Stimulated activated CD4-positive, alpha-beta T cell treated with anti-CD3 and anti-CD28 coated beads, Interleukin-1b, Interleukin-23, amount 100 ng/mL, for 24 hours (primary cell): ENCODE measurements at places on chromosomes 2 and 18.

- DNase-seq: no peak
Measured at GRCh38 chr2:220191031-220191430, 563.6 kb downstream of the SLC4A3 start.

GRCh38 chr2:144078106-144078505 is 441.8 kb downstream of the ZEB2 start:
- DNase-seq: no peak

DNA sequence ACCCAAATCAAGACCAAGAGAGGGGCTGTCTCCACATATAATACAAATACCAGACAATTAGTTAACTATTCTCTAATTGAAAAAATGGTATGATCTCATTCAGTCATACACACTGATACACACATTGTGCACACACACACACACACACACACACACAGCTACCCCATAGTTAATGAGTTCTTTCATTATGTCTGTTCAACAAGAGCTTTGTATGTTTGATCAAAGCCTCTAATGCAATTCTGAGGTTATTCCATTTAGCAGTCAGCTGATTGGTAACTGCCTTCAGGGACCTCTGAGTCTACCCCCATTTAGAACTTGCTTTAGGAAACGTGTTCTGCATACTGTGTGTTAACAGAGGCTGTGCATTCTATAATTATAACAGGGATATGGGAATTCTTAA is 741.4 kb upstream of the LRRTM4 start:
- no peak for DNase-seq

DNA sequence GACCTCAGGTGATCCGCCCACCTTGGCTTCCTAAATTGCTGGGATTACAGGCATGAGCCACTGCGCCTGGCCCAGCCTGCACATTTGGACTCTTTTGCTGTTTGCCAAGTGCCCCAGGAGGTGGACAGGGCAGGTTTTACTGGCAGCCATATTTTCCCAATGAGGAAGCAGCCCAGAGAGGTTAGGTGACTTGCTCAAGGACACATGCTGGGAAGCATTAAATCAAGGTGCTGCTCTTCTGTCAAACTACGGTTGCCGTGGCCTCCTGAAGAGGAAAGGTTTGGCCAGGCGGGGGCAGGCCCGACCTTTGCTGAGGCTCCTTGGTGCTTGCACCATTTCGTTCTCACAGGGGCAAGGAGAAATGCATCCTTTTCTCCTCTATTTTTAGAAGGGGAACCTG is 44.0 kb downstream of the DNMT3A start:
- DNase-seq: no peak

GRCh38 chr18:3653851-3654441 is 204.0 kb downstream of the TGIF1 start:
- no peak for DNase-seq

- no peak for DNase-seq
Measured at GRCh38 chr2:179021258-179021657, 28.7 kb downstream of the CCDC141 start.

DNA sequence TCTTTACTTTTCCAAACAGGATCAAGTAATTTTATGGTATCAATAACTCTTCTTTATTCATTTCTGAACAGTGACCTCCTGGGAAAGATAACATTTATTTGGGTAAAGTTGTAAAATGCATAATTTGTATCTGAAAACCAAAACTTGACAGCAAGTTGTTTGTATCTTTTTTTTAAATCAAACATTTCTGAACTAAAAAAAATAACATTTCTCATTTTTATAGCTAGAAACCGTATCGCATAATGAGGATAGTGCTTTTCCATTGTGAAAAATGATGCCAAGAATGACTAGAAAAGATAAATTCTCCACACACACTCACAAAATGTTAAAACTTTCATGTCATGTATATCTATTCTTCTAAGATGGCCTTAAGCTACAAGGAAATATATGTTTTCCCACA is 578.2 kb downstream of the RIT2 start:
- DNase-seq: no peak

GRCh38 chr2:17196380-17196779 is 321.9 kb downstream of the RAD51AP2 start:
- no peak for DNase-seq

GRCh38 chr2:190121971-190122370 is 59.4 kb upstream of the MSTN start:
- no peak for DNase-seq

DNA sequence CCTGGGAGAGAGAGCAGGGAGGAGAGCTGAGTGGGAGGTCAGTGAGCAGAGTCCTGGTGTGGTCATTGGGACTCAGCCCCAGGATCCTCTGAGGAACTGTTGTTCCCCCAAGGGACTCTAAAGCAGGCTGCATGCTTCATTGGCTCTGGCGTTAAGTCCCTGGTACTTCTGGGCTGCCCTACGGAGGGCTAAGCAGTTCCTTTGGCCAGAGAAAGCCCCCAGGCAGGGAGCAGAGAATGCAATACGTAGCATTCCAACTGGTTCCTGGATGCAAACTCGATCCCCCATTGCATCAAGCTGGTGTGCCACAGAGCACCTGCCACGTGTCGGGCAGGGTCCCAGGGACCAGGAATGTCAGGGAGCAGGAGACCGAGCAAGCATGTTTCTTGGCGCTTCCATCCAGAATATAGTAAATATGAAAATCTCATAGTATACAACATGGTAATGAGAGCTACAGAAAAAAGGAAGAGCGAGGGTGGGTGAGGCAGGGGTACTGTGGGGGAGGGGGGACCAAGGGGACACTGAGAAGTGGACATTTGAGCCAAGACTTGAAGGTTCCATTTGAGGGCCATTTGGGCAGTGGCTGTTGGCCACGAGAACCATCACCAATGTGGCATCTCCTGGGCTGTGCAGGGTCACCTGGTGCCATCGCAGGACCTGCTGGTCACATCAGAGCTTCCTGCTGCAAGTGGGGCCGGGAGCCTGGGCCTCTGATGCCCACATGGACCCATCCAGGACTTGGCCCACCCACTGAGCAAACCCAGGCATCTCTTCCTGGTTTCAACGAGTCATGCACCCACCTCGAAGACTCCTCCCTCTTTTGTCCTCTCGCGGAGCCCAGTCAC is 160.4 kb downstream of the ASB1 start:
- DNase-seq: no peak

GRCh38 chr2:127615511-127616166 is 30.3 kb upstream of the GPR17 start:
- no peak for DNase-seq

DNA sequence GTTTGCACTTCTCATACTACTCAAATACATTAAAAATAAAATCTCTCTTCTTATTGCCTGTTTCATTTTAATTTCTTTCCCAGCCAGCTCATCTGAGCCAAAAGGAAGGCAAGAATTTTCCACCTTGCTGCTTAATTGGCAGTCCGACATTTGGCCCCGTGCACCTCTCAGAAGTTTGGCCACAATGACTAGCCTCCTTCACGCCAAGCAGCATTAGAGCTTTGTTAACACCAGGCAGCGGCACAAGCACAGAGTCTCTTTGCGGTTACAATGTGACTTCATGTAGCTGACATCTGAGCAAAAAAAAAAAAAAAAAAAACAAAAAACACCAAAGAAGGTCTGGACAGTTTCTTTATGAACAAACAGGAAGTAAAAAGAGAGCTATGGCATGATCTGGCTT is 248.9 kb downstream of the OSR1 start:
- DNase-seq: no peak

- DNase-seq: no peak
Measured at GRCh38 chr2:23028106-23028505, 356.9 kb upstream of the KLHL29 start.

- DNase-seq: no peak
Measured at GRCh38 chr2:26838121-26838906, 9.6 kb upstream of the DPYSL5 start.

DNA sequence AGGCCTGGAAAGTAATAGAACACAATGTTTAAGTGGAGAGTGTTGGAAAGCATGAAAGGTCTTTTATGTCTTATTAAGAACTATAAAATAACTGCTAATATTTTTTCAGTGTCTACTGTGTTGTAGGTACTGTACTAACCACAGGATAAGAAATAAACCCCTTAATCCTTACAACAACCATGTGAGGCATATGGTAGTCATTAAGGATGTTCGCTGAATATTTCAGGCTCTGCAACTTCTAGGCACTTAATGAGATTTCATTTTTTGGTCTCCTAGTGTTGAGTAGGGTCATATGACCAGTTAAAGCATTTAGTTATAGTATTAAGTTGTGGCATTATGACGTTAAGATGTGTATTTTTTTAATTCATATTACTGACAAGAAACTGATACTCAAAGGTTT is 346.6 kb upstream of the KCNH7 start:
- DNase-seq: no peak

DNA sequence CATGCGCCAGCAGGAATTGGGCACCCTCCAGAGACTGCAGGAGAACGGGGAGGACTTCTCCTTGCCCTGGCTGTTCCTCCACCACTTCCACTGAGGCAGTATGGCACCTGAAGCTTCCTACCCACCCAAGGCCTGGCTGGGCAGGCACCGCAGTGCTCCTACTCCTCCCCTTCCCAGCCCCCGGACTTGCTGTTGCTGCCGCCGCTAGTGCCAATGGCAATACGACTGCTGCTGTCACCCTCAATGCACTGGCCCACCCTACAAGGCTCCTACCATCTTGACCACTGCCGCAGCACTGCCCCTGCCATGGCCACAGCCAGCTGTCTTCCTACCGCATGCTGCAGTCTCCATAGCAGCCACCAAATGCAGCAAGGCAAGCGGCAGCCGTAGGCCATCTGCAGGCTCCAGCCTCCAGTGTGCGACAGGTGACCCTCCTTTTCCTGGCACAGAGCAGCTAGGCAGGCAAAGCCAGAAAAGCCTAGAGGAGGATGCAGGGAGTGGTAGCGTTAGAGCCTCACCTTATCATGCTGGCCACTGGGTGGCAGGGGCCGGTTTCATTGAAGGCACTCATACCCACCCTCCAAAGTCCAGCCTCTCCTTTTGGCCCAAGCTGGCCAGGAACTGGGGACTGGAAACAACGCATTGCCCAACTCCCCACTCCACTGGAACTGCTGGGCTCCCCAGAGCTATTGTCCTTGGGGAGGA is 47.4 kb upstream of the ANKRD62 start:
- no peak for DNase-seq

GRCh38 chr2:43408407-43409160 is 182.2 kb upstream of the ZFP36L2 start:
- no peak for DNase-seq

- DNase-seq: no peak
Measured at GRCh38 chr18:73684647-73685046, 463.0 kb downstream of the FBXO15 start.

DNA sequence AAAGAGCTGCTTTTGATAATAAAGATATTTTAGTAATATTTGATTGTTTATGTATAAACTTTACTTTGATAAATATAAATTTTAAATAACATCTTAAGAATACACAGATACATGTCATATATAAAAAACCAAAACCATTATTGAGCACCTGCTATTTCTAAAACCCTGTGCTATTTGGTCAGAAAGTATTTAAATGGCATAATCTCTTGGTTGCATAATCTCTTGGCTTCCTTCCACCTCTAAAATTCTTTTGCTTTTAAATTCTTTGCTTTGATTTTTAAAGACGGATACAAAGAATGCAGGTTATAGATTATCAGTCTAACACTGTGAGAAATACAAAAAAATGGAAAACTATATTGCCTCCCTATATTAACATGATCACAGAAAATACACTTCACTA is 36.9 kb downstream of the ACMSD start:
- DNase-seq: no peak

DNA sequence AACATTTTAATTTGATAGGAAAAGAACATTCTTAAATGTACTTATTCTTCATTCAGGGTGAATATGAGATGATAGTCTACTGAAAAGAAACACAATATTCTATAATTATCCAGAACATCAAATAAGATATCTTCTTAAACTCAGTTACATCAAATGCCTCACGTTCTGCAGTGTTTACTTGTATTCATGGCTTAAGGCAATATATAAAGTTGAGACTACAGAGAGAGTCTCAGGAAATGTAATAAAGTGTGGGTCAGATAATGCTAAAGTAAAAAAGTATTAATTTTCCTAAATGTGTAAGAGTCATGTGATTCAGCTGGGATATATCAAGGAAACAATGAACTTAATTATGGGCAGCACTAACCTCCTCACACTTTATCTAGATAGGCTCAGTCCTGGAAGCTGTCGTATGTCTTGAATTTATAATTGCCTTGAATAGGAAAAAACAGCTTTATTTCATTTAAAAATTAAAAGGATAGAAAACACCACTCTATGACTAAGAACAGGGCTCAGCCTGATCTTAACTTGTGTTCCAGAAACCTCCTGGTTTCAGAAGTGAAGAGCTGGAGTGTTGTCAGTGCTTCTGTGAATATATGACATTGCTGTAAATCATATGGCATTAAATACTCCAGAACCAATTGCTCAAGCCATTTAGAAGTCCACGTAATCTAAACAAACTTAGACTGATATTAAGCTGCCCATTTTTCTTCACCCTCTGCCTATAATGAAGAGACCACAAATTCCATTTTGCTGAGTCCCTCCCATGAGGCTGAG is 240.2 kb downstream of the FSIP2 start:
- DNase-seq: no peak

DNA sequence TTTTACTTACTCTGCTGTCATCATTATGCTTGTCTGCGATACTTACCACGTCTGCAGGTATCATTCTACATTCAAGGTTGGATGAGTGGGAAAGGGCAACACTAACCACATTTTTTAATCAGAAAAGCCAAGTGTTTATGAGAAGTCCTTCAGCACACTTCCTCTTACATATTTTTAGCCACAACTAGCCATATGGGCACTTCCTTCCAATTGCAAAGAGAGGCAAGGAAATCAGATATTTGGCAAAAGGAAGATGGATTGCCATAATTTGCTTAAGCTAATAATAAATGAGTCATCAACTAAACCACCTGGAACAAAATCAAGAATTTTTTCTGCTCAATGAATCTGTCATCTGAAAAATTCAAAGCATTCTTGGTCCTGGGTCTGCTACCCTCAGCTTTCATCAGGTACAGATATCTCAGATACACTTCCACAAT is 16.7 kb upstream of the MRO start:
- DNase-seq: no peak

- DNase-seq: no peak
Measured at GRCh38 chr18:50748243-50749229, 71.3 kb downstream of the MRO start.

GRCh38 chr2:236303935-236304334 is 39.7 kb upstream of the ASB18 start:
- DNase-seq: no peak

- no peak for DNase-seq
Measured at GRCh38 chr18:73408469-73408868, 540.7 kb upstream of the NETO1 start.

GRCh38 chr2:108971661-108972566 is 17.1 kb downstream of the EDAR start:
- no peak for DNase-seq

- no peak for DNase-seq
Measured at GRCh38 chr2:200751786-200752185, 59.9 kb upstream of the BZW1 start.

- DNase-seq: no peak
Measured at GRCh38 chr2:233307565-233307964, at the start of gene SAG. Gene SAG (plus strand): TSS chr2:233307816. CDS start chr2:233309190, 1,374 bp downstream.
